ENCODE measurements at places on chromosomes 4 and X.
A peak's percentile ranks its signal among the peaks of the same experiment; 100 is the strongest.

GRCh38 chr4:15479089-15479912 lies 9.6 kb downstream of the CC2D2A start:
- peak; percentile 22 for DNase-seq

GRCh38 chr4:179110816-179111215 lies 1668.6 kb upstream of the AGA start:
- DNase-seq = no peak

- no peak for DNase-seq
Measured at GRCh38 chrX:10578527-10578926, 41.9 kb downstream of the MID1 start.

DNA sequence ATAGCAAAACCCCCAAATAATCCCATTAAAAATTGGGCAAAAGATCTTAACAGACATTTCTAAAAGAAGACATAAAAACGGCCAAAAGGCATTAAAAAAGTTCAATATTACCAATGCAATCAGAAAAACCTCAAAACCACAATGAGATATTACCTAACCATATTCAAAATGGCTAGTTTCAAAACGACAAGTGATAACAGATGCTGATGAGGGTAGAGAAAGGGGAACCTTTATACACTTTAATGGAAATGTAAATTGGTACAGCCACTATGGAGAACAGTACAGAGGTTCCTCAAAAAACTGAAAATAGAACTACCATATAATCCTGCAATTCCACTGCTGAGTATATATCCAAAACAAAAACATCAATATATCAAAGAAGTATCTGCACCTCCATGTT lies 6.2 kb downstream of the AADAT start:
- DNase-seq = no peak

GRCh38 chr4:6489927-6490326 lies 17.5 kb upstream of the PPP2R2C start:
- no peak for DNase-seq

DNA sequence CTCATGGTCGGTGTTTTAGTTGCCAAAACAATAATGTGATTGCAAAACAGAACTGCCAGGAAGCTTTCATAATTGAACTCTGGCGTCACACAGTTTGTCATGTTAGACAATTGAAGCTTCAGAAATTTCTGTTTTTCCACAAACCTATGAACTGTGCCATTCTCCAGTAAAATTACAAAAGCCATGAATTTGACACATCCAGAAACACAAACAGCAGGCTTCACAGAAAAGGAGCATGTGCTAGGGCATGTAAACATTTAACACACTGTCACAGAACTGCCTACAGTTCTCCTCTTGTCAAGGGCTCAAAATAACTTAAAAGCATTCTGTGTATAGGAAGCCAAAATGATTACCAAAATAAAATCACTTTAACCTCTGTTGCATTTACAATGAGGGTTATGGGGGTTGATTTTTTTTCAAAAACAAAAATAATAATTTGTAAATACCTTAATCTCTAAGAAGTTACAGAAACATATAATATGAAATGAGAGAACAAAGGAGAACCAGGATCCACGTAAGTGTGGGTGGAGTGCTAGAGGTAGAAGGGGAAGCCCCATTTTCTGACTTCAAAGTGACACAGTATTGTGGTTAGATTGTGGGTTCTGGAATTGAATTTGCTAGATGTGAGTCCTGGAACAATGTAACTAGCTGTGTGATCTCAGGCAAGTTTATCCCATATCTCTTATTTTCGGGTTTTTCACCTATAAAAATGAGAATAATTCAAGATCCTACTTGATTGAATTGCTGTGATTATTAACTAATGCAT lies 295.0 kb downstream of the CENPC start:
- no peak for DNase-seq

DNA sequence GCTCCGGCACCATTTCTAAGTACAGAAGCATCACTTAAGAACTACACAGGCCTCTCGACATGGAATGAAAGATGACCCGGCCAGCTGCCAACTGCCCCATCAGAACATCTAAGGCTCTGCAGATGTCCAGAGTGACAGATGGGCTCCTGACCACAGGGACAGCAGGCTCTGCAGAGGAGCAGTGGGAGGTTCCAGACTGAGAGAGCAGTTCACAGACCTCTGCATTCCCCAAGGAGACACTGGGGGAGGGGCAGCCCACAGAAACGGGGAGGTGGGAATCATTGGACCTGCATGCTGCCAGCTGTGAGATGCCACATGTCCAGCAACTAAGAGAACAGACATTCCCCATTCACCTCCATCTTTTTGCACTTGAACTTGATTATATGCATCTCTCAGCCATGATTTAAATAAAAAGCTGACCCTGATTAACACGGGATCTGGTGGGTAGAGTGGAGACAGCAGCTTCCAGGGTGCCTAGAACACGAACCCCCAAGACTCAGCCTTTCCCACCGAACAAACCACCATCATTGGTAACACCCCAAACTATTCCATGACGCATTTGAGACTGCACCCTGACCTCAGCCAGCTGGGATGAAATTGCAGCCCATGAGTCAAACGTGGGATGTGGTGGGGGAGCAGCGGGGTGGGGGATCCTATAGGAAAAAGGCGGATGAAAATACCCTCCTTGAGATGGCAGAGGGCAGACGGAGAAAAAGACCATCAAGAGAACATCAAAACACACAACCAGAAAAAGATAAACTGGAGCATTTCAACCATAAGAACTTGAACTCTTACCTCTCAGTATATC lies 47.2 kb downstream of the AFAP1 start:
- no peak for DNase-seq

- no peak for DNase-seq
Measured at GRCh38 chr4:7630568-7631287, 196.0 kb upstream of the PSAPL1 start.

GRCh38 chrX:125810856-125811255 lies 355.2 kb downstream of the DCAF12L2 start:
- no peak for DNase-seq

DNA sequence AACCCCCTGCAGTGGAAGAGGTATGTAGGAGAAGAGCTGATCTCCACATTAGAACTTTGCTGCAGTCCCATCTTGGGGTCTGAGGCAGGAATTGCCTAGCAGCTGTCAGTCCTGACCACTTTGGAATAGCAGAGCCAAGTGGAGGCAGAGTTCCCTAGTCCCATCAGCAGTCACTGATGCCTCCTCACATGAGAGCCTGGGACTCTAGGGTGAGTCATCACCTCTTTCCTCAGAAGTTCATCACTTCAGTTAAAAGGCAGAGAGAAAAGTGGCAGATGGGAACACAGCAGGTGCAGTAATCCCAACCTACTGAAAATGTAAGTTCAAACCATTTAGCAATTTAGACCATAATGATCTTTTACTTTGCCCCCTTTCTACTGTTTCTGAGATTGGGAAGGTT lies 73.9 kb upstream of the MED14 start:
- no peak for DNase-seq

GRCh38 chr4:1600211-1600780 lies 83.8 kb downstream of the FAM53A start:
- DNase-seq = no peak

DNA sequence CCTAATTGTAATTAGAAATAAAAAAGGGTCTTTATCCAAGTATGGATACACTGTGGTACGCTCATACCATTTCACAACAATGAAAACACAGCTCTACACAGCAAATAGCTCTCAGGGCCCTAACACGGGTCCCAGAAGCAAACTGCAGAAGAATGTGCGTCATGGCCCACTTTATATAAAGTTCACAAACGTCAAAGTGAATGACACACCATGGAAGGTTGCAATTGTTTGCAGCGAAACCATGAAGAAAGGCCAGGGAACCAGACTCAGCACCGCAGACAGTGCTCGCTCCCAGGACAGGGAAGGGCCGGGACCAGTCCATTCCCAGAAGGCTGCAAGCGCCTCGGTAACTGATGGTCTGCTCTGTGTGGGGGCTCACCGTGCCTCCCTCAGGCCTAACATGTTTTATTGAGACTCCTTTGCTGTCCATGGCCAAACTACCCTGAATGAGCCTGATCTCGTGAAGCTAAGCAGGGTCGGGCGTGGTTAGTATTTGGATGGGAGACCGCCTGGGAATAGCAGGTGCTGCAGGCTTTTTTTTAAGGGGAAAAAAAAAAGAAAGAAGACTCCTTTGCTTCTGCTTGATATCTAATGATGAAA lies 47.8 kb downstream of the ACOX3 start:
- DNase-seq = no peak

DNA sequence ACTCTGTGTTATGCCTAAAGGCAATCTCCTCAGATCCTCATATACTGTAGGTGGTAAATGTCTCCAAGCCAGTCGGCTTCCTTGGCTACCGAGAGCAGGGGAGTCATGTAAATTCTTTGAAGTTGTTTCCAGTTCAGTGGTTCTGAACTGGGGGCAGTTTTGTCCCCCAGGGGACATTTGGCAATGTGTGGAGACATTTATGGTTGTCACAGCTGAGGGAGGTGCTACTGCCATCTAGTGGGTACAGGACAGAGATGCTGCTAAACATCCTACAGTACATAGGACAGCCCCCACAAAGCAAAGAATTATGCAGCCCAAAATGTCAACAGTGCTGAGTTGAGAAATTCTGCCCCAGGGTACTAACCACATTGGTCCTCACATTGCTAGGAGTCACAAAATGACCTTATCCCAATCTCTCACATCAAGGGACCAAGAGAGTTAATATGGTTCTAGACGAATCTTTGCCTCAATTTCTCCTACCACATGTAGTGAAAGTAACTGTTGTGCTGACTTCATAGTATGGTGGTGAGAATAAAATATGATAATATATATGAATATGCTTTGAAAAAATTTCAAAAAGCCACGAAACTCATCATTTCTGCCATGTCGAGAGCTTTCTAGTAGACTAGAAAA lies 104.4 kb upstream of the ARHGAP24 start:
- DNase-seq = no peak

GRCh38 chrX:36913551-36913950 lies 94.6 kb upstream of the FAM47C start:
- DNase-seq = no peak

DNA sequence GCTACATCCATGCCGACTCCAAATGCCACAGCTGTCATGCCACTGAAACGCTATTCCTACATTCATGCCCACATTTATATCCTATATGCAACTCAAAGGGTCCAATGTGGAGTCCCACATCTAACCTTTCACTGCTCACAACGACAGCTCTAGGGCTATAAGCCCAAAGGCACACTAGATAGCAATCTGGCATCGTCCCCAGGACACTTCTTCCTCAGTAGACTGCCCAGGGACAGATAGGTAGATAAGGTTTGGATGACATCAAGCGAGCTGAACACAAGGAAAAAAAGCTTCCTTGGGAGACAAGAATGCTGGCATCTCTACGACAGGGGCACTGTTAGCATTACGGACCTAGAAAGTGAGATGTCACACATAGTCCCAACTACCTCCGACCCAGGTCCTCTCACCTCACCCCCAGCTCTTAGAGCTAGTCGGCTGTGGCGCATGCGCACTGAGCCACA lies 685 bp downstream of the RAB9B start:
- no peak for DNase-seq

DNA sequence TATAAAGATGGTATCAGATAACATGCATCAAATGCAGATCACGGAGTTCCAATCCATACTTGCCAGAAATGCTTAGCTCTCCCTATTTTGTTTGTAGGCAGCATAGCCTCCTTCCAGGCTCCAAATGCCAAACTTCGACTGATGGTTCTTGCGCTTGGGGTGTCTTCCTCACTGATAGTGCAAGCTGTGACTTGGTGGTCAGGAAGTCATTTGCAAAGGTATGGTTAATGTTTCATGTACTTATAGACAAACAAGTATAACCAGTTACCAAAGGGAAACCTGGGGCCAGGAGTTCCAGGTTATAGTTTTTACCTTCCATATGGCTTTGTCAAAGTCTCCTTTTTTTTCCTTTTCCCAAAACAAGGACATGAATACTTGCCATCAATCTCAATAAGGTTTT lies 5.3 kb downstream of the CWH43 start:
- no peak for DNase-seq

DNA sequence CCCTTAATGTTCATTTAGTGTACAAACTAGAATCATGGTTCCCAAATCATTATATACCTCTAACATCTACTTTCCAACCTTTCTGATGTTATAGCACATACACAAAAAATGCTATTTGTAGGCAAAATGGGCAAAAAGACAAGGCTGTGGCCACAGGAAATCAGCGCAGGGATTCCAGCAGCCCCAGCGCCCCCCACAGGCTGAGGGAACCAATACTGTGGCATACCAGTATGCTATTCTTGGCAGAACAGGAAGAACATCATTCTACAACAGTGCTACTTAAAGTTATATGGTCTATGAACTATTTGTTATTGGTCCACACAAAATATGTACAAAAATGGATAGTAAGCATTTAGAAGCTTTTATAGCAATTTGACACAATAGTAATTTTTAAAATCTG lies 25.3 kb downstream of the STEEP1 start:
- DNase-seq = no peak

- DNase-seq = no peak
Measured at GRCh38 chr4:1667273-1667672, 16.8 kb downstream of the FAM53A start.

- peak; percentile 28 for DNase-seq
Measured at GRCh38 chr4:133154725-133155124, 5.6 kb downstream of the PCDH10 start.

DNA sequence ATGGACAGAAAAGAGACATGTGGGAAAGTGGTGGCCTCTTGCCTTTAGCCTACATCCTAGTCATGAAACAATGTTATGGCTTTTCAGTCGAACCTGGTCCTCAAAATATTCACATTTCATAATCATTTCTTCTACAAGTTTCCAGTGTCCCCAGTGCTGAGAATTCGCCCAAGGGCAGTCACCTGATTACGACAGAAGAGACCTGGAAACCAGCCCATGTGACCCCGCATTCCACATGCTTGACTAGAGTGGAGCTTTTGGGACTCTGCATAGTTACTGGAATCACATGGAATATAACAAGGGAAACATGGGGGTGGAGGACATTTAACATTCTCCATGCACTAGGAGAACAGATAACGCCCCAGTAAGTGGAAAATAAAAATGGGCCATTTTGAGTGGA lies 100.1 kb downstream of the PPARGC1A start:
- no peak for DNase-seq

DNA sequence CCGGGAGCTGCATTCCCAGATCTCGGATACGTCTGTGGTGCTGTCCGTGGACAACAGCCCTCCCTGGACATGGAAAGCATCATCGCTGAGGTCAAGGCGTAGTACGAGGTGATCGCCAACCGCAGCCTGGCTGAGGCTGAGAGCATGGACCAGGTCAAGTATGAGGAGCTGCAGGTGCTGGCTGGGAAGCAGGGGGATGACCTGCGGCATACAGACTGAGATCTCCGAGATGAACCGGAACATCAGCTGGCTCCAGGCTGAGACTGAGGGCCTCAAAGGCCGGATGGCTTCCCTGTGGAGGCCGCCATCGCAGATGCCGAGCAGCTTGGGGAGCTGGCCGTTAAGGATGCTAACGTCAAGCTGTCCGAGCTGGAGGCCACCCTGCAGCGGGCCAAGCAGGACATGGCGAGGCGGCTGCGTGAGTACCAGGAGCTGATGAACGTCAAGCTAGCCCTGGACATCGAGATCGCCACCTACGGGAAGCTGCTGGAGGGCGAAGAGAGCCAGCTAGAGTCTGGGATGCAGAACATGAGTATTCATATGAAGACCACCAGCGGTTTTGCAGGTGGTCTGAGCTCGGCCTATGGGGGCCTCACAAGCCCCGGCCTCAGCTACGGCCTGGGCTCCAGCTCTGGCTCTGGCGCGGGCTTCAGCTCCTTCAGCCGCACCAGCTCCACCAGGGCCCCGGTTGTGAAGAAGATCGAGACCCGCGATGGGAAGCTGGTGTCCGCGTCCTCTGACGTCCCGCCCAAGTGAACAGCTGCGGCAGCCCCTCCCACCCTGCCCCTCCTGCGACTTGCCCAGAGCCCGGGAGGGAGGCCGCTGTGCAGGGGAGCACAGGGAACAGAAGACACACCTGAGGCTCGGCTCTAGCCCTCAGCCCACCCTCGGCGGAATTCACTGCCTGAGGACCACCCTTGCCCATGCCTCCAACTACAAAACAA lies 29.4 kb upstream of the GABRA3 start:
- no peak for DNase-seq

Data from frontal cortex (tissue), 4 donors.